CD4-positive, alpha-beta T cell (primary cell): ENCODE measurements at places on chromosomes 7 and 10. TPM values are rescaled to one million over a fixed set of nuclear protein-coding genes. Genes with fewer than 3 reads are reported as not detected.

DNA sequence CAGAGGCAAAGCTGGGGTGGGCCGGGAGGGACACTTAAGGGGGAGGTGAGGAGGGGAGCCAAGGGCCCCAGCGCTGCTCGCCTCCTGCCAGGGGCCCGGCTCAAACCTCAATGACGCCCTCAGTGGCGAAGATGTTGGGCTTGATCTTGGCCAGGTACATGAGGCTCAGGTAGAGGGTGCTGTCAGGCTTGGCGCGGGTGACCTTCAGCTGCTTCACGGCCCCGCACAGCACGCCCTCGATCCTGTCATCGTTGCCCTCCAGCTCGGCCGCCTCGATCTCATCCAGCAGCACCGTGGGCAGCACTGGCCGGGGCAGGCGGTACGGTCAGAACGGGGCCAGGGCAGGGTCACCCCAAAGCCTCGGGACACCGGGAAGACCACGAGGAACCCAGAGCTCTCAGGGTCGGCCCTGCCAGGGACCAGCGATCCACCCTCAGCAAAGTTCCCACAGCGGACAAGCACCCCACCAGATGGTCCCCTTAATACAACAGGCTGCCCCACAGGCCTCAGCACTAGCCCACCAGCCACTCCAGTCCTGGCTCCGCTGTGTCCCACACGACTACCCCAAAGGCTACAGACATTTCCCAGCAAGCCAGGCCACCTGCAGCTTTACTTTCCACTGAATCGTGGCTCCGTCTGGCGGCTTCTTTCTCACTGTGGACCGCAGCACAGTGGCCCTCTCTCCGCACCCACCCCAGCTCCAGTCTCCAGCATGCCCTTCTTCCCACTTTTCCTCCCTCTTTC is 4.0 kb downstream of the INTS1 start:
- H3K4me1 ChIP-seq: peaks cover 33% of the 10 kb centered on the region
- no peak for DNase-seq

Gene MSS51
- 1.1 TPM for total RNA-seq

GRCh38 chr7:107879400-107880035 is 11.5 kb upstream of the DLD start:
- no peaks in the 10 kb centered on the region for H3K36me3 ChIP-seq
- no peak for DNase-seq
- H3K27me3 ChIP-seq: peaks cover 5% of the 10 kb centered on the region
- H3K27ac ChIP-seq: no peak overlapping the region
- H3K4me1 ChIP-seq: peaks cover 4% of the 10 kb centered on the region

Gene GIMAP6
- 14.9 TPM for total RNA-seq

Gene POU6F2
- not detected for total RNA-seq

GRCh38 chr7:130929896-130930659 is 196.1 kb upstream of the KLF14 start:
- peaks cover 70% of the 10 kb centered on the region for H3K4me1 ChIP-seq
- no peak for DNase-seq
- H3K27ac ChIP-seq: peak overlapping the region; percentile 65
- H3K4me3 ChIP-seq: no peak overlapping the region
- H3K27me3 ChIP-seq: no peaks in the 10 kb centered on the region

GRCh38 chr7:122298618-122299017 is 5.9 kb downstream of the FEZF1 start:
- H3K4me1 ChIP-seq: no peaks in the 10 kb centered on the region
- no peak overlapping the region for H3K4me3 ChIP-seq
- no peak for DNase-seq

Gene ATG9B
- 16.8 TPM for total RNA-seq

GRCh38 chr10:6409971-6410643 is 170.0 kb downstream of the PRKCQ start:
- no peaks in the 10 kb centered on the region for H3K27me3 ChIP-seq
- H3K36me3 ChIP-seq: no peaks in the 10 kb centered on the region
- peak overlapping the region; percentile 34 for H3K4me3 ChIP-seq
- H3K4me1 ChIP-seq: peaks cover 33% of the 10 kb centered on the region
- H3K27ac ChIP-seq: peak overlapping the region; percentile 51
- DNase-seq: peak; percentile 61

Gene NPTX2
- total RNA-seq: not detected
